ENCODE measurements at places on chromosomes 4 and X.

GRCh38 chr4:88041626-88042025, 34.2 kb downstream of the PKD2 start:
- no peak for DNase-seq

DNA sequence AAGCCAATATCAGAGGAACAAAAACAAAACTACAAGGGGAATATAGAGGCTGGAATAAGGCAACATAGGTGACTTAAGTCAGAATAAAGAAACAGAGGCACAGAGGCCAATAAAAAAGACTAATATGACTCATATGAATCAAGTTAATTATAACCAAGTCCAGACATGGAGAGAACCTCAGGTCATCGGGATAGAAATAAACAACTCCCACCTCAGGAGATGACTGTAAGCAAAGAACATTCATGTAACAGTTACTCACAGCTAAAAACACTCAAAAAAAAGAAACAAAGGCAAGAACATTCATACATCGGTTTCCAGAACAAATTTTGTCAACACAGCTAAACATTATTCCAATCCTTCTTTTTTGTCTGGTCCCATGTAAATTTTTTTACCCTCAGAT, 60.3 kb upstream of the RXFP1 start:
- no peak for DNase-seq

- no peak for DNase-seq
Observed at GRCh38 chr4:103030791-103031190, 11.3 kb upstream of the SLC9B1 start.

DNA sequence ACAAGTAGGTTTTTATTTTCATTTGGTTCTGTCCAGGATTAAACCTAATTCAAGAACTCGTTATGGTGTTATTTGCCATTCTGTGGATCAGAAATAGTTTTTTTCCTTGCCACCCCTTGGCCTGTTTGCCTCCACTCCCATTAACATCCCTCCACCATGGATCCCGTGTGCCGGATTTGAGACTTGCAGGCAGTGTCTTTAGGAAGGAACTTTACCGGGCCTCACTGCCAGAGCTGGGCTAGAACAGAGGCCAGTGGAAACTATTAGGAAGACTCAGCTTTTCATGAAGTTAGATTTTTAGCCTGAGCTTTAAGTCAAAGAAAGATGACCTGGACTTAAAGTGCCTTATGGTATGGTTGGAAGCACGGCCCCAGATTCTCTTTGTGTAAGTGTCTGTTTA, 2.4 kb downstream of the KLHL2 start:
- DNase-seq: no peak

- no peak for DNase-seq
Observed at GRCh38 chr4:4328840-4329239, 38.8 kb downstream of the ZBTB49 start.

- no peak for DNase-seq
Observed at GRCh38 chr4:55395218-55395528, 584 bp upstream of the TMEM165 start.

- no peak for DNase-seq
Observed at GRCh38 chr4:56976283-56976836, 1.0 kb downstream of the NOA1 start.

GRCh38 chr4:125904802-125905201, 590.0 kb downstream of the FAT4 start:
- DNase-seq: no peak

- DNase-seq: no peak
Observed at GRCh38 chr4:188005561-188005960, 10.0 kb downstream of the ZFP42 start.

- DNase-seq: no peak
Observed at GRCh38 chr4:5409237-5409636, 299.1 kb downstream of the EVC2 start.

GRCh38 chr4:68385267-68385666, 35.4 kb upstream of the YTHDC1 start:
- no peak for DNase-seq

GRCh38 chrX:148647651-148648050, 147.2 kb downstream of the AFF2 start:
- no peak for DNase-seq

GRCh38 chr4:87560802-87561201, 31.6 kb upstream of the SPARCL1 start:
- no peak for DNase-seq

DNA sequence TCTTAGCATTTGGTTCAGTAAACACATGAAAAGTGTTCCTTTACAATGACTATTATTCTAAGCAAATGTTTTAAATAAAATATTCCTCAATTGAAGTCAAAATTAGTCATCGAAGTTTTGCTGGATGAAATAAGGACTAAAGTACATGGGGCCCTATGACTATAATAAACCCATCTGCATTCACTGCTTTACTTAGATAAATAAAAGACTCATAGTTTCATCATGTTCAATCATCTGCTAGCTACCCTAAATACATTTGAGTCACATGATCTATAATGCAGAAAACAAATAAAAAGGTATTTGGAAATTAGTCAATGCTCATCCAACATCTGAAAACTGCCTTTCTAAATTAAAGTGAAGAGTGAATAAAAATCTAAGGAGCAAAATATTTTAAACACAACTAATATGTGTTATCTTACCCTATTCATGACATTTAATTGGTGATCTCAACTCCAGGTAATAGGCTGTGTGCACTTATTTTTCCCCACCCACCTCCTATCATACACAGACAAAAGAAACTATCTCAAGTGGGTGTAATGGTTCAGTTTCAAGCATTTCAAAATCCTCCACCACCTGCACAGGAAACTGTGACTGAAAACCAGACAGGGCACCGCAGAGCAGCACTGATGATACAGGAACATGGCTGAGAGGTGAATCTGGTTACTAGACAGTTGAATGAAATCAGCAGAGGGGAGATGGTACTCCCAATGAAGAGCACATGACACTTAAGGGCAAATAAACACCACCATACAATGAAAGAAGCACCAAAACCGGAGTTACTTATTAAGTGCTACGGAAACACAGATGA, 78.6 kb downstream of the CAMK2D start:
- DNase-seq: peak; percentile 27

GRCh38 chrX:19152762-19153161, 30.5 kb upstream of the ADGRG2 start:
- DNase-seq: no peak

GRCh38 chr4:114827651-114828050, 229.0 kb downstream of the UGT8 start:
- DNase-seq: no peak

DNA sequence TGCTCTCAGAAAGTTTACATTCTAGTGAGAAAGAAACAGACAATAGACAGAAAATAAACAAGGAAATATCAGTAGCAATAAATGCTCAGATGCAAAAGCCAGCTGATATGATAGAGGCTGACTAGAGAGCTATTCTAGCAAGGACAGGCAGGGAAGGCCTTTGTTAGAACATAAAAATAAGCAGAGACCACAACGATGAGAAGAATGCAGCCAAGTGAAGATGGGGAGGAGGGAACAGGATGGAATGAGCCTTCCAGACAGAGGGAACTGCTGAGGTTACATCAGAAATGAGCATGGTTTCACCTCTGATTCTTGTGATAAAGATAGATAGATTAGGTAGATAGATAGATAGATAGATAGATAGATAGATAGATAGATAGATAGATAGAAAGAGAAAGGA, 7.6 kb upstream of the SOWAHB start:
- no peak for DNase-seq

DNA sequence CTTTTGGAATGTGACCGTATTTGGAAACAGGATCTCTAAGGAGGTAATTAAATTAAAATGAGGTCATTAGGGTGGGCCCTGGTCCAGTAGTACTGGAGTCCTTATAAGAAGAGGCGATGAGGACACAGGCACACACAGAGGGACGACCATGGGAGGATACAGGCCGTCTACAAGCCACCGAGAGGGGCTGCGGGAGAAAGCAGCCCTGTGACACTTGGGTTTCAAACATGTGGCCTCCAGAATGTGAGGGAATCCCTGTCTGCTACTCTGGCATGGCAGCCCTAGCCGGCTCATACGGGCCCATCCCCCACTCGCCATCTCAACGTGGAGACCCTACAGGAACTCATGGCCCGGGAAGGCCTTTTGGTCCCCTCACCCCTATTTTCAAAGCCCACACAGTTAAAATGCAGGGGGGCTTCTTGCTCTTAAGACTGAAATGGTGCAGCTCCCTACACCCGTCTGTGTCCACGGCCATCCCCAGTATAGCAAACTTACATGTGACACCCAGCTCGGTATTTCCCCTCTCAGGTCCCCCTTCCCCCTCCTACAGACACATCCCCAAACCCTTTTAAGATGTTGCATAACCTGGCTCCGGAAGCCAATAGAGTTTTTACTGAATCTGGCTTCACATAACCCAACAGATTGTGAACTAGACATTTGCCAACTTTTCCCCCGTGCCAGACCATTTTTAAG, 124.1 kb upstream of the TBL1X start:
- DNase-seq: no peak

- DNase-seq: no peak
Observed at GRCh38 chr4:74018771-74019170, 19.7 kb downstream of the CXCL3 start.

DNA sequence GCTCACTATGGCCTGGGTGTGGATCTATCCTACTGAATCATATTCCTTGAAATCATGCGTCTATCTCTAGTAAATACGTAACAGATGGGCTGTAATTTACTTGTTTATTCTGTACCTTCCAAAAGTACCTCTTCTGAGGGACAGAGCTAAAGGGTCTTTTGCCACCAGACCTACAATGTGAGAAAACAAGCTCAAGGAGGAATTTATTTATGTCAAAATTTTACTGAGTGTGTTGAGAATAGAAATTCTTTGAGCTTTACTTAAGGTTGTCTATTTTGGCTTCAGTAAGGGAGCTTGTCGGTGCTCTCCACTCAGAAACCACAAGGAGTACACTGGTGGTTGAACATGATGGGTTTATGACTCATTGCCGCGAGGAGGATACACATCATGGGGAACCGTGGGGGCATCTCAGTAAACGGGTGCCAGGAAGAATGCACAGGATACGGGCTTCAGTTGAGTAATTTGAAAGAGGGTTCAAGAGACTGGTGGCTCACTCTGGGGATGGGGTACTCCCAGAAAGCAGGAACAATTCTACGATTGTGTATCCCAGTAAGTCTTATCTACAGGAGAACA, 3.0 kb downstream of the ANK2 start:
- no peak for DNase-seq

DNA sequence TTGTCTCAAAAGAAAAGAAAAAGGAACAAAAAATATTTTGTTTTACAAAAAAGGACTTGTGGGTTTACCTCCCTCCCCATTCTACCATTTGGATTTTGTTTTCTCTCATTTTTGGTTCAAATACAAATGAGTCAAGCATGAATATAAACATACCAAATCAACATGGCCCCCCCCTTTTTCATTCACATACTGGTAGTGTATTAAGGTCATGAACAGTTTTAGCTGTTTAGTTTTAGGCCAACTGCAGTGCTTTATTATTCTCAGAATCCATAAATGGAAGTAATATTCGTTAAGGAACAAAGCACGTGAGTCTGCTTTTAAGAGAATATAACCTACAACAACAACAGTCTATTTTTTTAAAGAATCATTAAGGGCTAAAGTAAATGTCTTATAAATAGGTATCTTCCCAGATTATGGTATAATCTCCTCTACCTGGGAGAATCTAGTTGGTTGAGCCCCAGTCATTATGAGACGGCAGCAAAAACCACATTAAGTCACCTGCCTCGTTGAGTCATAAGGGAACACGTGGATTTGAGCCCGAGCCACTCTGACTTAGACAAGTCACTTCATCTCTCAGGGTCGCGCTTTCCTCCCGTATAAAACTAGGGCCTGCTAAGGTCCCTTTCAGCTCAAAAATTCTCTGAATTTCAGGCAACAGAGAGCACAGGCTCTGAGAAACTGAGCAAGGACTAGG, 26.7 kb downstream of the BCLAF3 start:
- no peak for DNase-seq

GRCh38 chrX:73758250-73758649, 195.3 kb downstream of the CHIC1 start:
- DNase-seq: no peak

- DNase-seq: no peak
Observed at GRCh38 chrX:133608406-133608805, 193.1 kb upstream of the GPC4 start.

- no peak for DNase-seq
Observed at GRCh38 chr4:8221476-8221875, 22.4 kb downstream of the SH3TC1 start.

GRCh38 chrX:129600981-129601424, 53.8 kb downstream of the APLN start:
- DNase-seq: no peak

DNA sequence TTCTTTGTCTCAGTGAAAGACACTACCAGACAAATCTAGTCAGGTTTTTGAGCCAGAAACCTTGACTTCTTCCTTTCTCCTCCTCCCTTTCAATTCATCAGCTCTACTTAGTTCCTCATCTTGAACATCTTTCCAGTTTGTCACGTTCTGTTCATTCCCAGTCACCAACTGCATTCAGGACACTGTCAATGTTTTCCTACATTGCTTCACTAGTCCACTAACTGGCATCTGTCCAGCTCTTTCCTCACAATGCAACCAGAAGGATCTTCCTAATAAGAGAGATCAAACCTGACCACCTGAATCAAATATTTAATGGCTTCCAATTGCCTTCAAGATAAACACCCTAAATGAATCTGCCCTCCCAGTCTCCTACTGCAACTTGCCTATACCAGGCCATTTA, 52.5 kb downstream of the SYNPO2 start:
- DNase-seq: no peak

- DNase-seq: no peak
Observed at GRCh38 chr4:27057053-27057452, 196.4 kb downstream of the STIM2 start.

GRCh38 chrX:42247241-42247640, 323.9 kb upstream of the CASK start:
- DNase-seq: no peak

GRCh38 chrX:45309096-45309495, 108.4 kb upstream of the DIPK2B start:
- DNase-seq: no peak

DNA sequence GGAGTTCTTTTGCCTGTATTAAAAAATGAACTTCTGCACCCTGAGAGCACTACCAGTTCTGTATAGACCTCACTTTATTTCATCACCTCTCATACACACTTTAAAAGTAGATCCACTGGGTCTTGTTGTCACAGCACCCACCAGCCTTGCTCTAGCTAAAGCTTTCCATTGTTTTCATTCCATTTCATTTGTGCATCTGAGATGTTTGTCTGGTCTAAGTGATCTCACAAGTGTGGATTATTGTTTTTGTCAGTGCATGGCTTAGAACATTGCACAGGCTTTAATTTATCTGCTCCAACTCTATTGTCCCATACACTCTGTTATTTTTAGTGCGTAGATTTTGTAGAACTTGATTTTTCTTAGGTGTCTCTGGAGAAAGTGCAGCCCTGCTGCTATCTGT, 1157.5 kb upstream of the PABPC4L start:
- DNase-seq: no peak

DNA sequence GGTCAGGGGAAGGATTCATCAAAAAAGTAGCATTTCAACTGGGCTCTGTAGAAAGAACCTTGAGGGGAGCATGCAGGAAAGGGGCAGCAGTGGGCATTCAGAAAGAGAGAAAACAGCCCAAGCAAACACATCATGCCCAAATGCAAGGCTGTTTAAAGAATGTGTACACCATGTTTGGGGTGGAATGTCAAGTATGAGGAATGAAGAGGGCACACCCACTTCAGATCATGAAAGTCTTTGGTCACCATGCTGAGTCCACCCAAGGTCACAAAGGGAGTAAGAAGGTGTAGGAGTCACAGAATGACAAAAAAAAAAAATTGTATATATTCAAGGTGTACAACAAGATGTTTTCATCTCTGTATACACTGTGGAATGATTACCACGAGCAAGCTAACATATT, 9.4 kb downstream of the S100G start:
- no peak for DNase-seq
